ENCODE measurements at places on chromosomes 16 and 17. TPM values are rescaled to one million over a fixed set of nuclear protein-coding genes. Genes with fewer than 3 reads are reported as not detected.

The LRRC46 gene
- not detected for total RNA-seq

The KCNG4 gene
- total RNA-seq, result not detected

The KRT33B gene
- not detected for total RNA-seq

The NACA2 gene
- not detected for total RNA-seq

The GNG13 gene
- total RNA-seq, result not detected

The MT4 gene
- not detected for total RNA-seq

The SMIM36 gene
- total RNA-seq, result not detected

DNA sequence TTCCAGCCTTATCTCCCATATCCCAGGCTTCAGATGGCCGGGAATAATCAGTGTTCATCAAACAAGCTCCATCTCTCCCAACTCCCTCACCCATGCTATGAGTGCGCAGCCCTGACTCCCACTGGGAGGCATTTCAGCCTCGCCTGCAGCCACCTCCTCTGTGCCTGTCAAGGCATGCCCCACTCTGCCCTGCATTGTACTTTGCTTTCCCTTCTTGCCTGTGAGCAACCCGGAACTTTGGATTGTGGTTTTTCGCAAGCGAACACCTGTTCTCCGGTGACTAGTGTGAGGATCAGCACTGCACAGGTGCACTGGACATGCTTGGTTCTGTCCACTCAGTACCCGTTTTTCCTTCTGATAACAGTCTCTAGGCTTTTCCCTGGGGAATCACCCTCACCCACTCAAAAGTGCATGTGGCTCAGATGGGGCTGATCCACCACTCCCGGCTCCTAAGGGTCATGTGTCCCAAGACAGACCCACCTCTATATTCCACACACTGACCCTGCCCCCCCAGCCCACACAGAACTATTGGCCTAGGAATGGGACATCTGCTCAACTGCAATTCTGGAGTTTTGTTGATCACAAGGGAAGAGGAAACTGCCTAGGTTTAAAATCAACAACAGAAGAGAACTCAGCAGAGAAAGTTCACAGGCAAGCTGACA lies 9.1 kb downstream of the CHST6 start:
- no peak for DNase-seq

GRCh38 chr16:27918755-27919154 lies 144.8 kb downstream of the GSG1L start:
- peak; percentile 29 for DNase-seq

- no peak for DNase-seq
Measured at GRCh38 chr17:65268832-65269231, 131.7 kb downstream of the RGS9 start.

DNA sequence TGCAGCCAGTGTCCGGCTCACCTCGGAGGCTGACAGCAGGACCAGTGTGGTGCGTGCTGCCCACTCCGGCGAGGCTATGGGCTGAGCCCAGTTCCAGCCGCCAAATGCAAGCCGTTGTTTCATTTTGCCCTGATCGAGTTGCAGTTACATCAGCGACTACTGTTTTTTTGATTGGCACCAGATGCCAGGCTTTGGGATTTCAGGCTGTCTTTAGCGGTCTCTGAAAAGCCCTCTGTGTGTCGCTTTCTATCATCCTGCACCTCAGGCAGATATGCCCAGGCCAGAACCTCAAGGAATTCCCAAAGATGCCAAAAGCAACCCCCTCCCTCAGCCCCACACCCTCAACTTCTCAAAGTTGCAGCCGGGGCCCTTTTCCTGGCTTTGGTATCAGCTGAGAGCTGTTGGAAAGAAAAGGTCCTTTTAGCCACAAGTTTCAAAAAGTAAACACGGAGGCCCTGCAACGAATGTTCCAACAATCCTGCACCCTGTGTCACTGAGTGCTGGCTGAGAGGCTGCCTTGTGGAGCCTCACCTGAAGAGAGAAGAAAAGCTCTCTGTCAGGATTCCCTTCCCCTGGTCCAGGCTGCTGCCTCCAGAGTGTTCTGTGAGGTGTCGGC lies 58.9 kb downstream of the WWP2 start:
- no peak for DNase-seq

DNA sequence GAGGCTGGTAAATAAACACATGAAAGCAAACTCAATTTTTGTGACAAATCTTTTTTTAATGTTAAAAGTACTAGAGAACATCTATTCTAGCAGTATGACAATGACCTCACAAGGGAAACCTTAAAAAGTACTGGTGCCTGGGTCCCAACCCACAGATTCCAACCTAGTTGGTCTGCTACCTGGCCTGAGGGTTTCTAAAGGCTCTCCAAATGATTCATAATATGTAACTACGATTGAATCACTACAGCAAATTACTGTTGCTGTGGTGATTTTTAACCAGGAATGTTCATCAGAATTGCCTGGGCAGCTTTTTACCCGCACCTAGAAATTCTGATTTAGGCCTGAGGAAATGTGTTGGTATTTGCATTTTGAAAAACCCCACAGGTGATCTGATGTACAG lies 26.1 kb downstream of the CDR2 start:
- DNase-seq, result no peak

- DNase-seq, result peak; percentile 30
Measured at GRCh38 chr17:13931111-13931526, 138.2 kb upstream of the COX10 start.

- no peak for DNase-seq
Measured at GRCh38 chr16:30095166-30096078, 591 bp downstream of the YPEL3 start.
